ENCODE measurements at places on chromosomes 16 and 17.

- peak; percentile 74 for DNase-seq
Measured at GRCh38 chr17:74862108-74862901, 2.6 kb upstream of the GRIN2C start.

GRCh38 chr17:34141590-34141989 is 113.5 kb upstream of the CCL2 start:
- no peak for DNase-seq

GRCh38 chr17:3943240-3943891 is 20.9 kb downstream of the ATP2A3 start:
- no peak for DNase-seq

GRCh38 chr16:2980227-2981176 is at the start of gene PKMYT1:
Gene PKMYT1, minus strand, starts transcription at chr16:2980446. Its CDS starts 789 bp downstream, at chr16:2979657.
- DNase-seq: peak; percentile 92

DNA sequence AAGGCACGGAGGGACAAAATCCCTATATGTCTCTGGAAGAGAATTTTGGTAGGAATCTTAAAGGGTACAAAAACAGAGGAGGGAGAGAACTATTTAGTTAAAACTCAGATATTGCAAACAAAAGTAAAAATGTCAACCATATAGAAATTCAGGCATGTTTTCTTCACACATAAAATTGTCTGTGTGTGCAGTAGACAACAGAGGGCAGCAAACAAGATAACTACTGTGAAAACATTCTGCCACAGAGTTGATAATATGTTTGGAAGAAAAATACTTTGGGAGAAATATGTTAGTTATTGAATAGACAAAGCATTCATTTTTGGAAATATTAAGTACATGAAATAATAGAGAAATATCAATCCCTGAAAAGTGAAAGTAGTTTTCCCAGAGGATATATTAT is 56.2 kb downstream of the SNX11 start:
- no peak for DNase-seq

DNA sequence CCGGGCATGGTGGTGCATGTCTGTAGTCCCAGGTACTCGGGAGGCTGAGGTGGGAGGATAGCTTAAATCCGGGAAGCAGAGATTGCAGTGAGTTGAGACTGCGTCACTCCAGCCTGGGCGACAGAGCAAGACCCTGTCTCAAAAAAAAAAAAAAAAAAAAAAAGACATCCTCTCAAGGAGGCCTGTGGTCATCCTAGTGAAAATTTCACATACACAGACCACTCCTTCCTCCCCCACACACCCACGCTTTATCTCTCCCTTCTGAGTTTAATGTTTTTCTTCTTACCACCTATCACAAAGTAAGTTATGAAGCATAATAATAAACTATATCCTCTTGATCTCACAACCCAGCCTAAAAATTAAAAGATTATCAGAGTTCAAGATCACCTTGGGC is 1.3 kb upstream of the NOL11 start:
- no peak for DNase-seq

- no peak for DNase-seq
Measured at GRCh38 chr16:78285437-78285922, 186.0 kb downstream of the WWOX start.

DNA sequence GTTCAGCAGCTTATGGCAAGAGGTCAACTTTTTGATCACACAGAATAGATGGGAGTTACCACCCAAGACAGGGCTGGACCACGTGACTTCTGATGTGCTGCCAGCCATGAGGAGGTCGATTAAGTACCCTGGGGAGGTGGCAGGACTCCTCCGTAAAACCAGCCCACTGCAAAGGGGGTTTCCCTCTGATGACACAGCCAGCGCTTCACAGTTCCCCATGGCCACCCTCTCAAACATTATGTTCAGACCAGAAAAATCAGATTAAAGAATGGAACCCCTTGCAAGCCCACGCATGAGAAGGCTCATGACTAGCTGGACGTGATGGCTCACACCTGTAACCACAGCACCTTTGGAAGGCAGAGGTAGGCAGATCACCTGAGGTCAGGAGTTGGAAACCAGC is 222.9 kb downstream of the CPPED1 start:
- no peak for DNase-seq

DNA sequence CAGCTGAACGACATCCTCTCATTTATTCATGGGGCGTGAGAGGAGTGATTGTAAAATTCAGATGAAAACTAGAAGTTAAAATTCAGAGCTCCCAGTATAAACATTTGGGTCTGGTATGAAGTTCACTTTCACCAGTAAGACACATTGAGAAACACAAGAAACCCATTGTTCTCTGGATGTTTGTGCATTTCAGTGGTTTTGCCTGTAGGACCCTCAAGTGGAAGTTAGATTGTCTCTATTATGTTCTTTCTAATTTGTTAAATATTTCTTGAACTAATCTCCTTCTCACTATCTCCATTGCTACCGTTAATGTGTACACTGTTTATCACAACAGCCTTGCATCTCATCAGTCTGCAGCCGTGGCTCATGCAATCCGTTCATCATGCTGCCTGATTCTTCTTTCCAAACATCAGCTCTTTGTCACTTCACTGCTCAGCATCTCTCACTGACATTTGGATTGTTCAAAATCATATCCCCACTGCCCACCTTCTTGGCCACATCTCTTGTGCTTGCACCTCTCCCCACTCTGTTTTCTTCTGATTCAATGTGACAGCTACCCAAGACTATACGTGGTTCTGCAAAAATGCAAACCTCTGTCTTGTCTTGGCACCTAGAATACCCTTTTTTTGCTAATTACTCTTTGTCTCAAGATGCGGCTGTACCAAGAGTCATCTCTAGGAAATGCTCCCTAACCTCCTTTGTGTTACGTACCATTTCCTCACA is 49.5 kb downstream of the HLF start:
- no peak for DNase-seq

- no peak for DNase-seq
Measured at GRCh38 chr16:86631444-86631843, 53.1 kb downstream of the FOXL1 start.

- no peak for DNase-seq
Measured at GRCh38 chr16:49681217-49681883, 174.6 kb downstream of the ZNF423 start.

DNA sequence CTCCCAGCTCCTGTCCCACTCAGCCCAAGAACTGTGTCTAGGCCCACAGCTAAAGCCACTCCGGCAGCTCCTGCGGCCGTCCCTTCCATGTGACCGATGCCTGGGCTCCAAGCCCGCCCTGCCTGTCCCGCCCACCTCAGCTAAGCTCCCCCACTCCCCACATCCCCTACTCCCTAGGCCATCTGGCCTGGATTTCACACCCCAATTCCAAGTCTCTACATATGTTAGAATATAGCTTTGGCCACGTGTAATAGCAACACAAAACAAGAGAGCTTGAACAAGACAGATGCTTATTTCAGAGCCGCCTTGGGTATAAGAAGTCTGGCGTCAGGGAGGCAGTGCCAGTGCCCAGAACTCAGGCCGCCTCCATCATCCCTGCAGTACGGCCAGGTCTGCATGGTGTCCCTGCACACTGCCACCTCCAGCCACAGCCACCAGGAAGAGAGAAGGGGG is 30.0 kb upstream of the USP22 start:
- DNase-seq: no peak

DNA sequence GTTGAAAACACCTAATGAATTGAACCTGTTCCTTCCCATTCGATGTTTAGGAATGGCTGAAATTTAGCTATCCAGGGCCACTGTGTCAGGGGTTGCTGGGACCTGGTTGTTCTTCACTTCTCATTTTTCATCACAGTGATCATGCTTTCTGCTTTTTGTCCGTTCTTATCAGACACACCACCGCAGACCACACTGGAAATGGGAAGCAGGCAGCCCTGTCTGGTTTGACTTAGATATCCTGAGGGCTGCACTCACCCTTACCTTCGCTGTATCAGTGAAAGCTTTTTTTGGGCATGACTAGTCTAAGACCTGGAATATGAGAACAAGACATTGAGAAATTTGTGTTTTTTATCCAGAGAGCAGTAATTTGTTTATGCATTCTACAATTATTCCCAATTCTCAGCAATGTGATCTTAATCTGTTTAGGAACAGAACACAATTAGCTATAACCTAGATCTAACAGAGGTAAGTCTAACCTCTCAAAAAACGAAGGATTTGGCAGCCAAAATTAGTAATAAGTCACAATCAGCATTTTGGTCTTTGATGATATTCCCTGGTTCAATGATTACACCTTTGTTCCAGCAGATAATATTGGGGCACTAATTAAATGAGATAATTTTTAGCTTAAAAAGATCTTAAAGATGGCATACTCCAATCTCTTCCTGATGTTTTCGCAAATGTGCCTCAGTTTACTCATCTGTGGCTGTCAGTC is 126.0 kb upstream of the GOT2 start:
- DNase-seq: peak; percentile 94

DNA sequence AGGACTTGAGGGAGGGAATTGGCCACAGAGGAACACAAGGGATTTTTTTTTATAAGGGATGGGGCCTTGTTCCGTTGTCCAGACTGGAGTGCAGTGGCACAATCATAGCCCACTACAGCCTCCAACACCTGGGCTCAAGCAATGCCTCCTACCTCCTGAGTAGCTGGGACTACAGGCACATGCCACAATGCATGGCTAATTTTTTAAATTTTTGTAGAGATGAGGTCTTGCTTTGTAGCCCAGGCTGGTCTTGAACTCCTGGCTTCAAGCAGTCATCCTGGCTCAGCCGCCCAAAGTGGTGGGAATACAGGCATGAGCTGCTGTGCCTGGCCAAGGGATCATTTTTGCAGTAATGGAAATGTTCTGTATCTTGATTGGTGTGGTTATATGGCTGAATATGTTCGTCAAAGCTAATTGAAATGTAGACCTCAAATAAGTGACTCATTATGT is 56.9 kb downstream of the VMP1 start:
- DNase-seq: no peak

- no peak for DNase-seq
Measured at GRCh38 chr17:31724026-31724425, 135.0 kb downstream of the COPRS start.

GRCh38 chr16:22312897-22313781 is 15.9 kb downstream of the POLR3E start:
- DNase-seq: no peak

DNA sequence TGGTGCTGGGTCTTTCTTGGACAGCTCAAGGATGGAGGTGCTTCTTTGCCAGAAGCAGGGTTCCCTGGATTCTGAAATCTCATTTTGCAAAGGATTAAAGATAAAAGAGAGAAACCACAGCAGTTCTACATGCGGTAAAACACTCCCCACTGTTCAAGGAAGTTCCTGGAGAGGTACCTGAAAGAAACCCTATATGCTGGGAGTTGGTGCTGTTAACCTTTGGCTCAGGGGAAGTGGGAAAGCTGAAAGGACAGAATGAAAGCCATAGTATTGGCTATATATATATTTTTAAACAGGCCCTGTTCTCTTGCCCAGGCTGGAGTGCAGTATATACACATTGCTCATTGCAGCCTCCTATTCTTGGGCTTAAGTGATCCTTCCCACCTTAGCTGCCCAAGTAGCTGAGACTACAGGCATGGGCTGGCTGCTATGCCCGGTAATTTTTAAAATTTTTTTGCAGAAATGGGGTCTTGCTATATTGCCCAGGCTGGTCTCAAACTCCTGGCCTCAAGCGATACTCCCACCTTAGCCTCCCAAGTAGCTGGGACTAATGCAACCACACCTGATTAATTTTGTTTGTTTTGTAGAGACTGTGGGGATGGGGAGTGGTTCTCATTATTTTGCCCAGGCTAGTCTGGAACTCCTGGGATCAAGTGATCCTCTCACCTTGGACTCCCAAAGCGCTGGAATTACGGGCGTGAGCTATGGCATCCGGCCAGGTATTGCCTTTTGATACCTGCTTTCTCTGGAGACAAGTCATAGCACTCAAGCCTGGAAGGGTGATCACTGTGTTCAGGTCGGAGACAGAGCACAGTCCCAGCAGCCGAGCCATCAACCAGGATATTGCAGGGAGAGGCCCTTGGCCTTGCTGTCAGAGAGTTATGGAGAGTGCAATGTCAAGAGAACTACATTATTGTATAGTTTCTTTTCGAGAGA is 55.2 kb downstream of the MSI2 start:
- no peak for DNase-seq

DNA sequence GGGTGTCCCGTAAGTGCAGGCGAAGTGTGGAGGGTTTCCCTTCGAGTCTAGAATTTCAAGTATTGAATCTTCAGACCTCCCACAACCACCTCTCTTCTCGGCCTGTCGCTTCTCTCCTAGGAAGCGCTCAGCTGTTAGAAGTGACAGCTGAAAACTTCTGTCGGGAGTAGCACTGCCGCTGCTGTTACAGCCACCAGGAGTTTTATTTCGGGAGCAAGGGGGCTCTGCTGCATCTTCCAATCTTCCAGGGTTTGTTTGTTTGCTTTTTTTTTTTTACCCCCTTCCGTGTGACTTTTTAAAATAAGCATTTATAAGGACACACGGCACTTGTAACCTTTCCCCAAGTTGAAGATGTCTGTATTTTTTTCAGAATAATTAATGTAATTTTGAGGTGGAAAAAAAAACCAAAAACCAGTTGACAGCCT is 767 bp downstream of the RPS6KB1 start:
- peak; percentile 55 for DNase-seq

GRCh38 chr17:62093188-62094155 is 28.4 kb upstream of the MED13 start:
- no peak for DNase-seq

GRCh38 chr16:17193566-17194100 is 277.1 kb downstream of the XYLT1 start:
- no peak for DNase-seq

DNA sequence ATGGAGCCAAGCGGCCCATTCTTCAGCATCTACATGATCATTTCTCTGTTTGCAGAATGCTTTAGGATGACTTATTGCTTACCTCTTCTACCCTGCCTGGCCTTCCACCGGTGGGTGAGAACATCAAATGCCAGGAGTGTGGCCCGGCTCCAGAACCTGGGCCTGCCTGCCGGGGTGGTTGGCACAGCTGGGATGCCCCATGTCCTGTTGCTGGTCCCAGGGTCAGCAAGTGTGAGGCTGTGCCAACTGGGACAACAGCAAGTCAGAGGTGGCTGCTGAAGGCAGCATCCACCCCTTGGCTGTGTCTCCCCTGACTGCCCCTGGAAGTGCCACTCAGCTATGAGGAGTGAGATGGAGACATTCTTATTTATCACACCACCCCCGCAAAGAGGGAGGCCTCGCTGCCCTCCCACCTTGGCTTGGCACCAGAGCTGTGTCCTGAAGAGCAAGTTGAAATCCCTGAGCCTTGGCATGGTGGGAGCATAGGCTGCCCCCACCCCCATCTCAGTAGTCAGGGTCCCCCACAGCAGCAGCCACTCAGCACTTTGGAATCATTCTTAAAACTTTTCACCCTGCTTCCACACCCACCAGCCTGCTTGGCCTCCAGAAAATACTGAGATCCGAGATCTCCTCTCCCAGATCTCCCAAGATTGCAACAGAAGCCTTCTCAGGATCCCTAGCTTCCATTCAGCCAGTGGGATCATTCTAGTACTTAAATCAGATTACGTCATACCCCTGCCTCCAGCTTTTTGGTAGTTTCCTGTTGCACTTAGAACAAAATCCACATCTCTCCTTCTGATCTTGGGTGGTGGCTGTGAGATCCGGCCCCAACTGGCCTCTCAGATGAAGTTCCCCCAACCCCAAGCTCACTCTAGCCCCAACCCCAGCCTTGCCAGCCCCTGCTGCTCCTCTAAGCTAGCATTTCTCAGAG is 127.5 kb downstream of the SOCS1 start:
- DNase-seq: peak; percentile 58

DNA sequence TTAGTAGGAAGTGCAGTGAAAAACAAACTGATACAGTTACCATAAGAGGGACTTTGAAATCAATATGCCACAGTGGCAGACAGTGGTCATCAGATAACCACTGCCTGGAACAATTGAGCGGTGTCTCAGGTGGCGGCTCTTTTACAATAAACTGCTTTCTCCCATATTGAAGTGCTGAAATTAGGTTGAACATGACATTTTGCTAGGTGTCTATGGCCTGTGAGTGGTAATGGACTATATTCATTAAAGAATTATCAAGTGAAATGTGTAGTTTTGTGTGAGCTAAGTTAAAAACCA is 214.7 kb downstream of the RPTOR start:
- DNase-seq: no peak

All from KBM-7 (cell line).